Stimulated activated CD4-positive, alpha-beta T cell treated with anti-CD3 and anti-CD28 coated beads, Interleukin-1b, Interleukin-23, amount 100 ng/mL, for 24 hours (primary cell): ENCODE measurements at places on chromosomes 12 and 14.

- no peak for DNase-seq
These were observed 975.2 kb upstream of the NOVA1 start for GRCh38 chr14:27573018-27573417.

DNA sequence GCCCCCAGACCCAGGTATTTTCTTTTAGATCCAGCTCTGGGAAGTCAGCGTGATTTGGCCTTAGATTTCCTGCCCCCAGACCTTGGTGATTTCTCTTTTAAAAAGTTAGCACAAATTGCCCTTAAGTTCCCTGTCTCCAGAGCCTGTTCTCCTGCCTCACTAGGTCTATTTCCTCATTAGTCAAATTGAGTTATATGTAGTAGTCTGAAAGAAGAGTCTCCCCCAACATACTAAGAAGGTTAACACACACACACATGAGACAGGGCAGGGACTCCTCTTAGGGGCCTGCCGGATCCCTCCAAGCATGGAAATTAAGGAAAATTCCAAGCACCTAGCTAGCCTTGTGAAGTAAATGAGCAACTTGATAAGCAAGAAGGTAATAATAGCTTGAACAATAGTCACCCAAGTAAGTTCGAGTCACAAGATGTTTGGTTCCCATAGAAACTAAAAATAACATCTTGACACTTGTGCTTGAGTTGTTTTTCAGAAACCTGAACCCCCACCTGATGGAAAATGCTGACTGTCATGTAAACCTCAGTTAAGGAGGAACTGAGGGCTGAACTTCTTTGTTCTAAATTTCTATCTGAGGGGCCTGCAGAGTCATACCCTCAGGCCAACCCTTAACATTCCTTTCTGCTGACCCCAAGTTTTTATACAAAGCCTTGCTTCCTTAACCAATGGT is 51.6 kb downstream of the CAND1 start:
- DNase-seq = no peak

DNA sequence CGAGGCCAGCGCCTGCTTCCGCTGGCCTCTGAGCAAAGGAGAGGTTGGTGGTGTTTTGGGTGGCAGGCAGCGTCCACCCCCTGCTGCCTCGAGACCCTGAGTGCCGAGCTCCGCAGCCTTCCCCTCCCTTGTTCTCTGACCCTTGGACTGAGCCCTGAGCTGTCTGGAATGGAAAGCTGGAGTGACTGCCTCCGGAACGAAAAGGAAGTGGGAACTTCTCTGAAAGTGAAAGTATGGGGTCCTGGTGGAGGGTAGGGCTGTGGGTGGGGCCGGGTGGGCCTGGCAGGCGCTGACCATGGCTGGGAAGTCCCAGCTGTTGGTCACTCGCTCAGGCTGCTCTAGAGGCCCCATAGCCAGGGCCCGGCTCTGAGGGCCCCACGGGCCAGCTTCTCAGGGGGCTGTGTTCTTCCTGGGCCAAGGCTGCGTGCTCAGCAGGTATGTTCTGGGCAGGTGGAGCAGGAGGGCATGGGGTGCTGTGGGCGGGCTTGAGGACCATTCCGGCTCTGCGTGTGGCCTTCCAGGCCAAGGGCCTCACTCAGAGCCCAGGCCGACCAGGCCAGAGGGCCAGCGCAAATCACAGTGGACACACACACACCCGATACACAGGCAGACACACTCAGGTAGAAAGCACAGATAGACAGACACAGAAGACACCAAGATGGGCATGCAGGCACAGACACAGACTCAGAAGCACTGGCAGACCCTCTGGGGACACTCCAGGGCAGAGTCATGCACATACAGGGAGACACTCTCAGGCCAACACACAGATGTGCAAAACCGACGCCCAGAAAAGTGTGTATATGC is at the start of gene EXOC3L4:
TSS of gene EXOC3L4 (plus strand) at position 320 of the 804 bp plus-strand sequence. CDS start 5,495 bp downstream, outside the sequence.
- no peak for DNase-seq

DNA sequence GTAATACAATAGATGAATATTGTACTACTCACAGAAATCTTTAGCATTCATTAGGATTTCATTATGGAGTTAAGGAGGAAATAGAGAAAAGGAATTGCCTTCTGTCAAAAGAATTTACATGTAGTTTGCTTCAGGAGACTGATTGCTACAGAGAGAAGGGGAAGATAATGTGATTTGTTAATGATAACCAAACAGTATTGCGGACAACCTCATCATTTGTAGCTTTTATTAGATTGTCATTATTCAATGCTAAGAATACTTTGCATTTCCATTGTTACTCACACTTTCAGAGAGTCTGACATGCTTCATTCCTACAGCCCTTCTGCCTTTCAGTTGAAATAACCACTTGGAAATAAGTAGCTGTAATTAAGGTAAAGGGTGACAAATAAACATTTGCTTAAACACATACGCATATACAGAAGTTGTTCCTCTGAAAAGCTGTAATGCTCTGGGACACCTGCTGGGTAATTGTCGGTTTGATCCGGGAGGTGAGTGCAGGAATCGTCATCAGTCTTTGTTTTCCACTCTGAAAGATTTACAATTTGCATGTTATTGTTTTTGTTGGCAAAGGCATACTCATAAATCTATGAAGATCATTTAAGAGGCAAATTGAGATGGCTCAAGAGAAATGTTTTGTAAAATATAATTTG is 600.2 kb downstream of the TRHDE start:
- no peak for DNase-seq

- no peak for DNase-seq
These were observed 89.1 kb downstream of the BBS10 start for GRCh38 chr12:76259106-76259505.

GRCh38 chr14:89779707-89780106 is 174.8 kb downstream of the EFCAB11 start:
- DNase-seq = no peak

GRCh38 chr14:93309427-93309966 is 23.3 kb downstream of the BTBD7 start:
- DNase-seq = no peak
